M059J (cell line): ENCODE measurements at places on chromosomes 2 and 18. TPM values are rescaled to one million over a fixed set of nuclear protein-coding genes. Genes with fewer than 3 reads are reported as not detected.

DNA sequence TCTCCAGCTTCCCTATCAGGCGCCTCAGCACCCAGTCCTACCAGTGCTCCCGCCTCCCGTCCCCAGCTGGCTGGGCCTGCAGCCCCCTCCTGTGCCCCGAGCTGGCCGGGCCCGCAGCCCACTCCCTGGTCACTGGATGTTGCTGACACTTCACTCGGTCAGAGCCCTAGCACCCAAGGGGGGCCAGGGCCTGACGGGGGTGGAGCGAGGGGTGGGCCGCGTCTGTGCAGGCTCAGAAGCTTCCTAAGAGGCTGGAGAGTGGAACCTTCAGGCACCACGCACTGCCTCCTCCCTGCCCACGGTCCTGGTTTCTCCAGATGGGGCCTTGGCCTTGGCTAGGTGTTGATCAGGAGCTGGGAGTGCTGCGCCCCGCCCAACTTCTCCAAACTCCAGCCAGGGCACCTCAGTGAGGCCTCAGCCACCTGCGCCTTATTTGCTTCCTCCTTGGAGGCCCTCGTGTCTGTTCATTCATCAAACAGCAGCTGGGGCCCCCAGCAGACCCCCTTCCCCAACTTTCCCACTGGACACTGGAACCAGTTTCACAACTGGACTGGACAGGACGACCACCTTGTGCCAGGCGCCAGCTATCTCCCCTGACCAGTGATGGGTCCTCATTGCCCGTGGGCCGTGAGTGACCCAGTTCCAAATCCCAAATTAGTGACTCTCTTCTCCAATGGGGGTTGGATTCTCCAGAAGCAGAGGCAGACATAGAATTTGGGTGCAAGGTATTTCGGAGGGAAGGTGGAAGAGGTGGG is 16.7 kb downstream of the CAPN10 start:
- DNase-seq: no peak

- DNase-seq: no peak
Measured at GRCh38 chr2:116718451-116718850, 1096.0 kb upstream of the DDX18 start.

DNA sequence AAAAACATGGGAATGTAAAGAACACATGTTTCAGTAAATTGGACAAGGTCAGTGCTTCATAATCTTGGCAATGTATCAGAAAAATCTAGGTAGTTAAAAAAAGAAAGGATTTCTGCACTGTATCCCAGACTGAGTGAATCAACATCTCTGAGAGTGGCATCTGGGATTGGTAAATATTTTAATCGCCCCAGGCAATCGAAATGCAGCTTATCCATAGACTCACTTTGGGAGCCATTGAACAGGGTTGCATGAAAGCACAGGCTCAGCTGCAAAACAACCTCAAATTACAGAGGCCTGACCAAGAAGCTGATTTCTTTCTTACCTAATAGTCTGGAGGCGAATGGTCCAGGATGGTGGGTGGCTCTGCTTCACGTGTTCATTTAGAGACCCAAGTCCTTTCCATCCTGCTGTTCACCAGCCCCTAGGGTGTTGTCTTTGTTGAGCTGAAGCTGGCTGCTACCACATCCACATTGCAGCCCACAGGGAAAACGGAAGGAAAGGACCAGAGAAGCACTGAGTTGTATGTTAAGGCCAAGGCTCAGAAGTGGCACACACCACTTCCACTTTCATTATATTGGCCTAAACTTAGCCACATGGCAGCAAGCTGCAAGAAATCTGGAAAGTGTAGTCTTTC is 59.0 kb downstream of the MOGAT1 start:
- DNase-seq: no peak

- no peak for DNase-seq
Measured at GRCh38 chr2:139518321-139518720, 738.1 kb upstream of the NXPH2 start.

- no peak for DNase-seq
Measured at GRCh38 chr2:104043864-104044263, 810.1 kb upstream of the POU3F3 start.

GRCh38 chr2:141778315-141778835 is 352.4 kb downstream of the LRP1B start:
- no peak for DNase-seq

- DNase-seq: no peak
Measured at GRCh38 chr2:20970068-20970467, 73.8 kb downstream of the APOB start.

DNA sequence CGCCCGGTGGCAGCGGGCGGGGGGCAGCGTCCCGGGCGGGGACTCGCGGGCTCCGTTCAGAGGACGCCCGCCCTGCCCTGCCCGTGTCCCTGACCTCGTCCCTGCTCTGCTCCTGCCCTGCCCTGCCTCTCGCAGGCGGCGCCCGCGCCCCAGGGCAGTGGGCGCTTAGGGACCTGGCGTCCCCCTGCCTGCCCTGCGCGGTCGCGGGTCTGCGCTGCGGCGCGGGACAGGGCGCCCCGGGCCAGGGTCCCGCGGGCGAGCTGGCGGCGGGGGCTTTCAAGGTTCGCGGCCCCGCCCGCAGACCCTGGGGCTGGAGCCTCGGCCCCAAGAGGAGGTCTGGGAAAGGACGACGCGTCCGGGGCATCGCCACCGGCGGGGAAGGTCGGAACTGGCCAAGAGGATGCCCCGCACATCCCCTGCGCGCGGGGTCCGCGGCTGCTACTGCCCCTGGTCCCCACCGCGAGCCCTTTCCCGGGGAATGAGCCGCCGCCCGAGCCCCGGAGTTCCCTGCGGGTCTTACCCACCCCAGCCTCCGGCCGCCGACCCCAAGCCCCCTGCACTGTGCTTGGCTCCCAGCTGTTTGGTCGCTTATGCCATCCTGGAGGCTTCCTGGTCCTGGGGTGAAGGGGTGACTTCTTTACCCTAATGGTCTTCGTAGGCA is 679 bp downstream of the RNF144A start:
- DNase-seq: no peak

GRCh38 chr2:41791523-41791922 is 256.3 kb upstream of the PKDCC start:
- peak; percentile 39 for DNase-seq

DNA sequence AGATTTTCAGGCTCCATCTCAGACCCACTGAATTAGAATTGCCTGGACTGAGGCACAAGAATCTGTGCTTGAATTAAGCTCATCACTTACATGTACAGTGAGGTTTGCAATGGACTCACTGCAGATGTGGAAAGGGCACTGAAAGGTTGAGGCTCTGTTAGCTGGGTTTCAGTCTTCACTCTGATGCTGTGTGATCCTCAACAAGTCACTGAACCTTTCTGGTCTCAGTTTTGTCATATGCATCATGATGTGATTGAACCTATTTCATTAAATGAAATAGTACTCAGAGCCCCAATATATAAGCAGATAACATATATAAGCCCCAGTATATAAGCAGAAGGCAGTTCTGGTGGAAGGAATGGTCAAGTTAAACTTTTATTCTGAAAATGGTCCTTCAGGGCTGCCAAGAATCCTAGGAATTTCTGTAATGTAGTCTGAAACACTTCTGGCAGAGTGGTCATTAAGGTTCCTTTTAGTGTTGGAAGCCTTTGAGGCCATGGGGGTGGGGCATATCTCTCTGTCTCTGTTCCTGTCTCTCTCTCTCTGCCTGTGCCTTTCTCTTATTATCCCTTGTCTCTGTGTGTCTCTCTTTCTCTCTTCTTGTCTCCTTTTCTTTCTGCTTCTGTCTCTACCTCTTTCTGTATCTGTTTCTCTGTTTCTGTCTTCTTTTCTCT is 110.4 kb downstream of the ADCYAP1 start:
- DNase-seq: peak; percentile 71

DNA sequence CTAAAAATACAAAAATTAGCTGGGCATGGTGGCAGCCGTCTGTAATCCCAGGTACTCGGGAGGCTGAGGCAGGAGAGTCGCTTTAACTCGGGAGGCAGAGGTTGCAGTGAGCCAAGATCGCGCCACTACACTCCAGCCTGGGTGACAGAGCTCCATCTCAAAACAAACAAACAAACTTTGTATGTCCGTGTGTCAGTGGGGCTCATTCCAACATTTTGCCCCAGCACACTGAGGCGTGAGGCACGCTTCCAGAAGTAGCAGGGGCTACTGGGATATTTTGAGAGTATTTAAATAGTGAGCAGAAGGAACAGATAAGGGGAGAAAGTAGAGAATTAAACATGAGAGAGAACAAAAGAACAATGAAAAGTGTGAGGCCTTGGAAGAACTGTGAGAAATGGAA is 83.3 kb upstream of the TANK start:
- DNase-seq: no peak

- no peak for DNase-seq
Measured at GRCh38 chr18:50273203-50274043, 7.1 kb upstream of the CFAP53 start.

DNA sequence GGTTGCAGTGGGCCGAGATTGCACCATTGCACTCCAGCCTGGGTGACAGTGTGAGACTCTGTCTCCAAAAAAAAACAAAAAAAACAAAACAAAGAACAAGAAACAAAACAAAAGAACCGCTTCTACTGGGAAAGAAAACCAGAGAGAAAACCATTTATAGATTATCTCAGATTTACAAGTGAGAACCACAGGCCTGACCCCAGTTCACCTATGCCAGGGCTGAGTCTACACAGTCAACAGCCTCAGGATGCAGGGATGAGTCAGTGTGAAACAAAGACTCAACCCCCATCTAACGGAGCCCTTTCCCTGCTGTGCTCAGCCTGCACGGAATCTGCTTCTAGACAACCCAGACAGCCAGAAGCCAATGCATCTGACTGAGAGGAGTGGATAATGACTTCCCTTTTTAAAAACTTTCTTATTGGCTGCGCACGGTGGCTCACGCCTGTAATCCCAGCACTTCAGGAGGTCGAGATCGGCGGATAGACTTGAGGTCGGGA is 25.5 kb upstream of the YWHAQ start:
- DNase-seq: peak; percentile 98

- DNase-seq: no peak
Measured at GRCh38 chr2:36420569-36421181, 65.1 kb downstream of the CRIM1 start.

The FAM237A gene
- not detected in 2 replicates for total RNA-seq

The CEBPZOS gene
- total RNA-seq: 27.7 and 48.4 TPM in 2 replicates

The OTOF gene
- 0.05 TPM in 1 of 2 replicates, not detected in the other for total RNA-seq

The LCT gene
- not detected in 2 replicates for total RNA-seq
